Stimulated activated naive CD8-positive, alpha-beta T cell treated with anti-CD3 and anti-CD28 coated beads, Interleukin-15, amount 100 ng/mL, for 72 hours (primary cell): ENCODE measurements at places on chromosomes 2 and 18.

- DNase-seq = no peak
These were observed 46.5 kb upstream of the NR4A2 start for GRCh38 chr2:156379071-156379470.

GRCh38 chr18:7304061-7304370 is 73.1 kb downstream of the LRRC30 start:
- DNase-seq = no peak

DNA sequence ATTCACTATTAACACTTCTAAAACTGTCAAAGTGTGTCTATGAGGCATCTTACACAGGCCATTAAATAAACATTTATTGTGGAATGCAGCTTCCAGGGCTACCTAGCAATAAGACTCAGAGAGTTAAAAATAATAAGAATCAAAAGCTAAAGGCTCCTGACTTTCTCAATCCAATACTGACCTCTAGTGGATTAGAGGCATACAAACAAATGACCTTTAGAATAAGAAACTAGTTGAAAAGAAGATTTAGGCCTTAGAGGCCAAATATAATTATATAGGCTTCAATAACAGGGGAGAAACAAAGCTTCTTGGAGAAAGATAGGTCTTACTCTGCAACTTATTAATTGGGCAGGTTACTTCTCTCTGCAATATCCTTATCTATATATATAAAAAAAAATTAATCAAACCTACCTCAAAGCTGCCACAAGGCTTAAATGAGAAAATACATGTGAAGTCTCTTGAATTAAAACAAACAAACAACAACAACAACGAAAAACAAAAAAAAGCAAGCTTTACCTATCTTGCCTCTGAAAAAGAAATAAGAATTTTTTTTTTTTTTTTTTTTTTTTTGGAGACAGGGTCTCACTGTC is 246.1 kb downstream of the EXOC6B start:
- DNase-seq = no peak

DNA sequence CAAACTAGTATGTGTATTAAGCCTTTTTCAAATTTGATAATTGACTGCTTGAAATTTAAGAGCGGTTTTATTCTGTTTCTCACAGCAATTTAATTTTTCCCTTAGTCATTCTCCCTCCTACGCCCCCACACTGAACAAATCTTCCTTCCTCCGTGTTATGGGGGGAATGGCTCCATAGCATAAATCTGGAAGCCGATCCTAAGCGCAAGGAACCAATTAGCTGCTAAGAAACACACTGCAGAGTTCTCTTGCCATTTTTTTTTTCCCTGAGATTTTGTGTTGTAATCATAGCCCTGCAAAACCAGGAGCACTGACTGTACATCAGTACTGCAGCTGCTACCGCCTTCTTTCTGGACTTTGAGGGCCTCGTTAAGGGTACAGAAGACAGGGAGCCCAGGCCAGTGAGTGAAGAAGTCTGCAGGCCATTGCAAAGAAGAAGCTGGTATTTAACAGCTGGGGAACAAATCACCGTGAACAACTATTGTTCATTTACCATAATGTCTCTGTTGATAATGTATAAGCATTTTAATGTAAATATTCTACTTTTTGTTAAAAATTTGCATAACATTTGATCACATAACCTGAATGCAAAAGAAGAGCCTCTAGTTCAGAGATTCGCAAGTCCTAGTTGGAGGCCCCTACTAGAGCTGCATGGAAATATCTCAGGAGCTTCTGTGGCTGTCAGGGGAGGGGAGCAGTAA is 264.0 kb downstream of the LRATD1 start:
- no peak for DNase-seq

DNA sequence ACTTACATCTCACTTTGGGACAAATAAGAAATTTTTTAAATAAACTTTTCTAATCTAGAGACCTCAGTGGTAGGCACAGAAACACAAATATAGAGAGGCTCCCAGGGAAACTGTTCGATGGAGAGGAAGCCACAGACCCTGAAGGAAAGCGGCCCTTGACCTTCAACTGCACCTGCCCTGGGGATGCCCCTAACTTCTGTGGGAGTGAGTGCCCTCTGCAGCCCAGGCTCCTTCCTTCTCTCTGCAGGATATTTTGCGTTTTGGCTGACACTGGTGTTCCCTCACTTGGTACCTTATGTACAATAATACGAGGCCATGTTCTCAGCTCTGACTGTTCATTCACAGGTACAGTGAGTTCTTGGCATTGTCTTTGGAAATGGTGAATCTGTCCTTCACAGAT is 64.8 kb upstream of the MAL start:
- no peak for DNase-seq

DNA sequence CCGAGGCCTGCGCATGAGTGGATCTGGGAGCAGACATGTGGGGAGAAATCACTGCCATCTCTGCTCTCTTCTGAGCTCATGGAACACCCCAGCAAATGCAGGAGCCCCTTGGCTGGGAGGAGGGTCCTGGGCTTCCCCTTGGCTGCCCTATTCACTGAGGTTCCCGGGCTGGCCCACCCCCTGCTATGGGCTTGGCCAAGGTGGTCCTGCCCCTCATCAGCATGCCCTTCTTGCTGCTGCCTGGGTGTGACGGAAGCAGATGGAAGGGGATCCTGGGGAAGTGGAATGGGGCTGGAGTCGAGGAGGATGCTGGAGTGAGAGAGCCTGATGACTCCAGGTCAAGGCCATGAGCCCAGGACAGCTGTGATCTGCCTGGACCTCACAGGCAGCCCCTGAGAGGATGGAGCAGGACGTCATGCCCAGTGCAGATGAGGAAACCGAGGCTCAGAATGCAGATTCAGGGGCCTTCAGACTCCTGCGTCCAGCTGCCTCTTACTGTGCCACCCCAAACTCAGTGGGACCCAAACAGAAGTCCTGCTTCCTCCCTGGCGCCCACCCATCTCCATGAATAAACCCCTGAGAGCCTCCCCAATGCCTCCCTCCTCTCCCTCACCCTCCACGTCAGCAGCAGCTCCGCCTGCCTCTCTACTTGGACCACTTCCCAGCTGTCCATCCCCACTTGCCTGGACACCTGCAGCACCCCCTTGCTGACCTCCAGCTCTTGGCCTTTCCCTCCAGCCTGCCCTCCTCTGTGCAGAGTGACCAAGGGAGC is 4.0 kb downstream of the SNED1 start:
- no peak for DNase-seq

- no peak for DNase-seq
These were observed 91.9 kb upstream of the FN1 start for GRCh38 chr2:215527736-215528135.

GRCh38 chr2:241551599-241551997 is 6.9 kb upstream of the BOK start:
- DNase-seq = no peak

DNA sequence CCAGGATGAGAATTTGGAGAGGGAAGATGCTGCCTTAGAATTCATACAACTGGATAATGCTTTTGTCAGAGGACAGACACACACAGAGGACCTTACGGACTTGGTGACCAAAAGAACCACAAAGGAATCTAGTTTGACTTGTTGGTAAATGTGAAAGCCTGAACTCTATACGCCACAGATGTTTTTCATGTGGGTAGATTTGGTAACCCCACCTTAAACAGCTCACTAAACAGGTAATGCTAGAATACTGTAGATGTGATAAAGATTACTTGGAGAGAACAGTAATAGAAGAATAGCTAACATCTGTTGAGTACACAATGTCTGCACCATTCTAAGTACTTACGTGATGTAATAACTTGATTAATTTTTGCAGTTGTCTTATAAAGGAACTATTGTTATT is 24.1 kb downstream of the ANXA4 start:
- no peak for DNase-seq

GRCh38 chr2:174597345-174598047 is at the start of gene WIPF1:
WIPF1 (minus strand) TSS chr2:174597804; CDS start chr2:174585573, 12,231 bp downstream.
- peak; percentile 62 for DNase-seq

DNA sequence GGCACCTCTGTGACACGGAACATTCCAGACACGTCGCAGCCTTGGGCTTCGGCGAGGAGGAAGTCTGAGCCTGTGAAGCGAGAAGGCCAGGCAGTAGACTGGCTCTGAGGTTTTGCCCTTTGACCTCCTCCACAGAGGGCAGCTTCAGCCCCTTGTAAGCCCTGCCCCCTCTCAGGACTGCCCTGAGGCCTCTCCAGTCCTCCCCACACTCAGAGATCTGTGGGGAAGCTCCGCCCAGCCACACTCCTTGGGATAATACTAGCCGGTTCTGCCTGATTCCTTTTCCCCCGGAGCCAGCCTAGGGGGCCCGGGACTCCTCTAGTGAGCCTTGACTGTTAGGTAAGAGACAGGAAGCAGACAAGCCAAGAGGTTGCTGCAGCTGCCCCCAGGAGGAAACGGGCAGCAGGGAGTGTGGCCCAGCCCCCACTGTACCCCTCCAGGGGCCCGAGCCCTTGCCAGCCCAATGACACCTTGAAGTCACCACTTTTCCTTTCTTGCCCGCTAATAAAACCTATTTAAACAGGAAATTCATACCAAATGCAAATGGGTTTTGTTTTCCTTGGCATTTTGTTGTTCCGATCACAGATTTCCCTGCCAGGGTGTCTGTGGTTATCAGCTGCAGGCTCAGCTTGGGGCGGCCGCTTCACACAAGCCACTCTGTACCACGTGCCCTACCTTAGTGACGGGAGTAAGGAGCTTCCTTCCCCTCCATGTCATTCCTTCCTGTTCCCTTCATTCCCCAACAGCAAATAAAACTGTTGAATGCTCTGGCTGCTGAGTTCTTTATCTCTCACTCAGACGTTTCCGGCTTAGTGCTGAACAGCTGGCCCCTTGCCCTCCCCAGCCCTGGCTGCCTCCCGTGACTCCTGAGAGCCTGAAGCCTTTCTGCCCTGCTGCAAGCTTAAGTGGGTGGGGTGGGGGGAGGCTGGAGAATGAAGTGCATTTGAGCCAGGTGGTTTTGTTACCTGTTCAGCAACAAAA is 124.7 kb downstream of the CABLES1 start:
- peak; percentile 35 for DNase-seq

- no peak for DNase-seq
These were observed 53.4 kb downstream of the RPE start for GRCh38 chr2:210055825-210056224.

- no peak for DNase-seq
These were observed 31.7 kb downstream of the SULT1C2 start for GRCh38 chr2:108320326-108320922.

GRCh38 chr2:26756337-26756736 is 7.7 kb upstream of the SLC35F6 start:
- DNase-seq = no peak

DNA sequence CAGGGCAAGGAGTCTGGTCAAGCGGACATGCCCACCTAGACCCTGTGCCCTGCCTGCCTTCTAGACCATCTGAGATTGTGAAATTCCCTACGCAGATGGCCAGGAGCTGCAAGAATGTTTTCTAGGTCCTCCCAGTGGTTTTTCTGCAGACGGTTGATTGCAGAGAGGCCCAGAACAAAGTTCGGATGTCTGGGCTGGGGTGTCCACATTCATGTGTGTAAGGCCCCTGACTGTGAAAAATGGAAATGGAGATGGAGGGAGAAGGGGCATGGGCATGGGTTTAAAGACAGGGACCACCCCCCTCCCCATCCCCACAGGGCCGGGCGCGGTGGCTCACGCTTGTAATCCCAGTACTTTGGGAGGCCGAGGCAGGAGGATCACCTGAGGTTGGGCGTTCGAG is 11.8 kb downstream of the ARHGAP25 start:
- no peak for DNase-seq

- no peak for DNase-seq
These were observed 1.0 kb downstream of the PASK start for GRCh38 chr2:241148239-241148638.

DNA sequence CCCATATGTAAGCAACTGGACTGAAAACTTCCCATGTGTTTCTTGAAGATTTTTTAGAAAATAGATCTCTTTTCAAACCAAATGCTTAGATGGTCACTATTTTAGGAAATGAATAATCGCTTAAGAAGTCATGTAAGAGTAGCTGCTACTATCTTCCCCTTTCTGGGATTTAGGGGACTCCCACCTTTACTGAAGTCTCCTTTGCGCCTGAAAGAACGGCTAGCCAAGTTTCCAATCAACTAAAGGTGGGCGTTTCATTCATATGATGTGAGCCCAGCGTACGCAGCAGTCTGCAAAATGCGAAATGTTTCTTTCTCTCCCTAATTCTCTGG is 1.1 kb downstream of the DIPK1C start:
- no peak for DNase-seq

- no peak for DNase-seq
These were observed 74.4 kb downstream of the DDX18 start for GRCh38 chr2:117888897-117889296.

DNA sequence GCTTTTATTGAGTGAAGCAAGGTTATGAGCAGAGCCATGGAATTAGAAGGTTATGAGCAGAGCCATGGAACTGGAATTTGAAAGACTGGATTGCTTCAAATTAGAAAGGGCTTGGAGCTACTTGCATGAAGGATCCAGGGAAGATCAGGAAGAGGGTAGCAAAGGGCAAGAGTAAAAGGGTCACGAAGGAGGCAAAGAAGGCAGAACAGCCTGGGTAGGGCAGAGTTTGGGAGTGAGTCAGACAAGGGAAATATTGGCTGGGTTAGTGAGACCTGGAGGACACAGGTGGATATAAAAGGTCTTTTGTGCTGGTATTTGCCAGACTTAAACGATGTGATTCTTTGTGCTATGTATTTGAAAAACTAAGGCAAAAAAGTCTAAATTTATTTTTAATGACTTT is 65.0 kb downstream of the SEMA4F start:
- DNase-seq = no peak

GRCh38 chr2:202541137-202541536 is 93.6 kb upstream of the FAM117B start:
- no peak for DNase-seq

GRCh38 chr2:174704061-174704460 is 60.2 kb downstream of the CHRNA1 start:
- DNase-seq = no peak

DNA sequence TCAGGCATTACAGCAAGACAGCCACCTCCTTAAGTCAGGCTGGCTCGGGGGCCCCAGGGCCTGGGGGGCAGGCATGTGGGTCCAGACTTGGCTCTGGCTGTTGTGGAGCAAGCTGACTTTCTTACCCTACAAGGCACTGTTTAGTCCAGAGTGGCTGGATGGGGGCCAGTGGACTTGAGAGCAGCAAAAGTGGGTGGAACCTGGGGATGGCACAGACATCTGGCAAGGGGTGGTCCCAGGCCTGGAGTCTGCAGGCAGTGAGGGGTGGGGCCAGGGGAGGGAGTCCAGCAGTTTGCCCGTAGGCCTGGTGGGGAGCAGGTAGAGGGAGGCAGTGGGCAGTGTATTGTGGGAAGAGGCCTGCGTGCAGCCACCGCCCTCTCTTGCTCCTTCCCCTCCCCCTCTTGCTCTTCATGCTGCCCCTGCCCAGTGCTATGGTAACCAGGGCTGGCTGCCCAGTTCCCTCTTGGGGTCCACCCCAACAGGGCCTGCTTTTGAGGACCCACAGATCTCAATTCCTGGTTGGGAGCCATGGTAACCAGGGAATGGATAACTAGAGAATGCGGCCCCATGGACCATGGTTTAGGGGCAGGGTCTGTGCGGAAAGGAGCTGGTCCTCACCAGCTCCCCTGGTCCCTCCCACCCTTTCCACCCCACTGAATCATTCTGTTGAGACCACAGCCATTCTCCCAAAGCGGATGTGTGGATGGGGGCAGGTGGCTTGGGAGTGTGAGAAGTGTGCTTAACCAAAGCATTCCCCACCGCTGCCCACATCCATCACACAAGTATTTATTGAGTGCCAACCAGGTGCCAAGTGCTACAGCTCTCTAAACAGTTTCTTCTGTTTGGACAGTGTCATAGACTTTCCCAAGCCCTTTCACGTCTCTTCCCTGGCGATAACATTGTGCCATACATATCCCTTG is 19.3 kb downstream of the SPEG start:
- no peak for DNase-seq

GRCh38 chr2:59924346-59924745 is 629.1 kb downstream of the BCL11A start:
- DNase-seq = no peak
